ENCODE measurements at places on chromosomes 6 and 20.

DNA sequence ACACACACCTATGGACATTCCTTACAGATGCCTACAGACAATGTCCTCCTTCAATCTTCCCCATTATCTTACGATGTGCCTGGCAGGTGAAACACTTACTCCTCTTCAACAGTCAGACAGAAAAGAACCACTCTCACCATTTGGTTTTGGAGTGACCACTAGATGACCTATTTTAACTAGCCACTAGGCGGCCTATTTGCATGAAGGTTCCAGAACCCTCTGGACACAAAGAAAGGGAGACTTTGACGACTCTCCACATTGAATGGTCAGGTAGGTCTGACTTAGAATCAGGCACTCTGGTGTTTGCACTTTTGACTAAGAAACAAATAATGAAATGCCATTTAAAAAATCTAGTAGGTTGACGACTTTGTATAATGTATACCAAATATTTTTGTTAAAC lies 42.0 kb downstream of the PNLDC1 start:
- DNase-seq: no peak

DNA sequence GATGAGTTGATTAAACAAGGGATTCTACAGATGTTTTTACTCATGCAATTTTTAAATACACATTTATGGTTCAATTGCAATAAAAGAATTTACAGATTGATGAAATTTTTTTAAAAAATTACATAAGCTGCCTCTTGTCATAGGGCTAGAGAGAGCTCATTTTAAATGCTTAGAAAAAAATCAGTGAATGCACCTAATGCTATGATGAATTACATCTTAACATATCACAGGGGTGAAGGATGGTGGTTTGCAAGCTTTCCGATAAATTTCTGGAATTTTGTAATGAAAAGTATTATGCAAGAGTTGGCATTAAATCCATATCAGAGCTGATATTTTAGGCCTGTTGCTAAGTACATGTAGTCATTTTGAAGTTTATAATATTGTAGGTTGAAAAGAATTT lies 29.6 kb downstream of the DSE start:
- DNase-seq: no peak

DNA sequence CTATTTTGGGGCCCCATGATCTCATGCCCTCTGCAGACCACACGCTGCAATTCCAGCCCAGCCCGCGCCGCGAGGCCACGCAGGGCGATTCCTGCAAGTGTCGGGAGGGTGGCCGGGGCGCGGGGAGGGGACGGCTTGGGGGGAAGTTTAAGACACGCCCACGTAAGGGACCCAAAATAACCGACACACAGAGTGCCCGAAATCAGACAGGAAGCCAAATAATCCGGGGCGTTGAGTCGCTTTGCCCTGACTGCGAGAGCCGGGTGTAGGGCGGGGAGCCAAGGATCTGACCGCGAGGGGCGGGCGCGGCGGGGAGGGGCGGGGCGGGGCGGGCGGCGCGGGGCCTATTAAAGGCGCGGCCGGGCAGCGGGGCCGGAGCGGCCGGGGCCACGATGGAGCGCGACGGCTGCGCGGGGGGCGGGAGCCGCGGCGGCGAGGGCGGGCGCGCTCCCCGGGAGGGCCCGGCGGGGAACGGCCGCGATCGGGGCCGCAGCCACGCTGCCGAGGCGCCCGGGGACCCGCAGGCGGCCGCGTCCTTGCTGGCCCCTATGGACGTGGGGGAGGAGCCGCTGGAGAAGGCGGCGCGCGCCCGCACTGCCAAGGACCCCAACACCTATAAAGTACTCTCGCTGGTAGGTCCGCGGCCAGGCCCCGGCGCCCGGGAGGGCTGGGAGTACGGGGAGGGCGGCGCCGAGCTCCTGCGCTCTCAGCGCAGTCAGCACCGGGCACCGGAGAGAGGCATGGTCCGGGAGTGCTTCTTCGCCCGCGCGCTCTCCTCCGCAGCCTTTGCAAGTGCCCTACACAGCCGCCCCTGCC lies at the start of gene ENPP1:
Gene ENPP1 (plus strand): TSS at position 377 of the 816 bp plus-strand sequence. CDS start 16 bp downstream, at position 393.
- peak; percentile 43 for DNase-seq

- DNase-seq: no peak
Measured at GRCh38 chr6:43223175-43223574, 6.1 kb downstream of the DNPH1 start.

- DNase-seq: no peak
Measured at GRCh38 chr6:137216875-137217553, 2.2 kb downstream of the IFNGR1 start.

GRCh38 chr6:66948106-66948505 lies 1241.1 kb upstream of the EYS start:
- DNase-seq: no peak

GRCh38 chr6:24775520-24776058 lies 852 bp downstream of the GMNN start:
- no peak for DNase-seq

GRCh38 chr20:62197801-62198200 lies 15.0 kb downstream of the MTG2 start:
- no peak for DNase-seq

DNA sequence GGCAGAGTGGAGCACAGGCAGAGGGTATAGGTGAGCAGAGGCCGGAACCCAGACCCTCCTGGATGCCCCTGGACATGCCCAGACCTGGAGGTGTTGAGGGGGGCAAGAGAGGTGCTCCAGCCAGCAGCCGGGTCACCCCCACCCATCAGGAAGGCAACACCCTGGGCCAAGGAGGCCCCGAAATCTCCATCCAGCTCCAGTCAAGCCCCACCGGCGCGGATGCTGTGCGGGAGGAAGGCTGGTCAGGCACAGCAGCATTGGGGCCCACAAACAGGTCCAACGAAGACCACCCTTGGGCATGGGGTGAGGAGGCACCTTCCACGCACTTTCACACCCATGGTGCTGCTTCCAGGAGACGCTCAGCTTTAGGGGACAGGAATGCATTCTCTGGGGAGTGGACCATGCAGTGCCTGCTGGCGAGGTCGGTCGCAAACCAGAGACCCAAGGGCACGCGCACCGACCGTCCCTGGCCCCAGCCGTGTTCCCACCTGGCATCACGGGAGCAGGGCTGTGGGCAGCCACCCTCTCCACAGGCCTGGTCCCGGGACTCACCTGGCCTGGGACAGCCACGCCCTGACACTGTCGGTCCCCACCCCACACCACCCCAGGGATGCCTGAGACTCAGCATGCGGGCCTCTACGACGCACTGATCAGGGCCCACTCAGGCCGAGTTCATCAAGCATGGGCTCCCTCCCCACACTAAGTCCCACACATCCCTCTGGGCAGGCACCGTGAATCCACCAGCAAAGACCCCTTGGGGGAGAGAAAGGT lies 43.6 kb upstream of the ZBP1 start:
- no peak for DNase-seq

DNA sequence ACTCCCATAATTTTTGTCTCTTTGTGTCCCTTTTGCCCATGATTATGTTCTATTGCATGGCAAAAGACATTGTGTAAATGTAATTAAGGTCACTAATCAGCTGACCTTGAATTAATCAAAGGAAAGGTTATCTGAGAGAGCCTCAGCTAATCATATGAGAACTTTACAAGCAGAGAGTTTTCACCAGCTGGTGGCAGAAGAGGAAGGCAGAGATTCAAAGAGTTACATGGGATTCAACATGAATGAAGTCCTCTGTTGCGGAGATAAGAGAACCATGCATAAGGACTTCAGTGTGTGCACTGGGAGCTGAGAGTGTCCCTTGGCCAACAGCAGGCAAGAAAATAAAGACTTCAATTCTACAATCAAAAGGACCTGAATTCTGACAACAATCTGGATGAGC lies 494.1 kb upstream of the ARID1B start:
- DNase-seq: no peak

DNA sequence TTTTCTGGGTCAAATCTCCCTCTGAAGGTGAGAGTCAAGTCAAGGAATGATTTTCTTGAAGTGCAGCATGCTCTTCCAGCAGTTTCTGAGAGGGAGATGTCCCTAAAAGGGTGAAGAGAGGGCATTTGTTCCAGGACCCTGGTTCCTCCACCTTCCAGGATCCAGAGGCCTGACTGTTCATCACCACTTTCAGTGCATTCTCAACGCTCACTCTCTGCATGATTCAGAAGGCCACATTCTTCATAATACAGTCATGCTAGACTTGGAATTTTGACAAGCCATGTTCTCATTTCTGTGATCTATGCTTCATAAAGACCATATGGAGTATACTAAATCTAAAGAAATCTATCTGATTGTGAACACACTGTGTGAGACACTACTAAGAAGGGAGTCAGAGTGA lies 85.1 kb downstream of the PDE7B start:
- no peak for DNase-seq

GRCh38 chr6:144661116-144661806 lies 376.1 kb downstream of the UTRN start:
- DNase-seq: peak; percentile 86

DNA sequence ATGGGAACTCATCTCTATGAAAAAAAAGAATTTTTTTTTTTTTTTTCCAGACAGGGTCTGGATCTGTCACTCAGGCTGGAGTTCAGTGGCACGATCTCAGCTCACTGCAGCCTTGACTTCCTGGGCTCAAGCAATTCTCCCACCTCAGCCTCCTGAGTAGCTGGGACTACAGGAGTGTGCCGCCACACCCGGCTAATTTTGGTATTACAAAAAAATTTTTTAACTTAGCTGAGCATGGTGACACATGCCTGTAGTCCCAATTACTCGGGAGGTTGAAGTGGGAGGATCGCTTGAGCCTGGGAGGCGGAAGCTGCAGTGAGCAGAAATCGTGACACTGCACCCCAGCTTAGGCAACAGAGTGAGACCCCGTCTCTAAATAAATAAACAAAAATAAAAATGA lies 7.5 kb downstream of the DEF6 start:
- no peak for DNase-seq

DNA sequence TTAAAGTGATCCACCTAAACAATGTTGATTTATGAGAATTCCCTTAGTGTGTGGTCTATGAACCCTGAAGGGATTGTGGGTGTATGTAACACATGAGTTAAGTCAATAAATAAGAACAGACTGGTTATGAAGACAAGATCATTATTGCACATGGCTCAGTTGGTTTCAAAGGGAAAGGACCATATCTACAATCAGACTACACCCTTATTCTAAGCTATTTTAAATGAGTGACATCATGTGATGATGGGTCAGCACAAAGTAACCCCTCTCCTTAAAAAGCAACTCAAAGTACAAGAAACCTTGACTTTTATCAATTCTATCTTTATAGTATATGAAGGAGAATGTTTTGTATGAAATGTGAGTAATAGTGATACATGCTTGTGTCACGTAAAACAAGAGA lies 15.3 kb upstream of the ZSCAN23 start:
- DNase-seq: no peak

DNA sequence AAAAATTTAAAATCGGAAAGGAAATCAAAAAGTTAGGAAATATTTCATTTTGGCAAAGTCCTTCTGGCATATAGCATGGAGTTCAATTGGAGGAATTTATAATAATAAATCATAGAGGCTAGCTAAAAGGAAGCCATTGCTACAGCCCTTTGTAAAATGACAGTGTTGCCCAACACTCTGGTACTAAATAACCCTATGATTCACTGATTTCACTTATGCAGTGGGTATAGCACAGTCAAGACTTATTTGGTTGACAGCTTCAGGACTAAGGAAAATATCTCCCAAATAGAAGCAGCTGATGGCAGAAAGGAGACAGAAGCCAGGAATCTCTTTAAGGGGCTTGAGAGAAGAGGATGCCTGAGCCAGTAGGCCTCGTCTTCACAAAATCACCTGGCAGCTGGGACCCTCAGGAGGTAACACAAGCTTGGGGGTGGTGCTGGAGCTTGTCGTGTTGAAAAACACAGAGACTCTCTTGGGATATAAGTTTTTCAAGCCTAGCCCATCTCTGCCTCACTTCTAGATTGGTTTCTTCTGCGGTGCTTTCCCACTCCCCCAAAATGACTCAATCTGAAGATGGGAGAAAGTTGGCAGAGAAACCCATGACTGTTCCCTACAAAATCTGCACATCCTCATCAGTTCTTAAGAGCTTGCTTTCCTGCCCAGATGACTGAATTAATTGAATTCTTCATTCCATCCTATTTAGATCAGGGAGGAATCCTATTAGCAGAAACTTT lies 38.4 kb upstream of the EYA4 start:
- DNase-seq: no peak

GRCh38 chr20:10806539-10806938 lies 132.7 kb upstream of the JAG1 start:
- no peak for DNase-seq

DNA sequence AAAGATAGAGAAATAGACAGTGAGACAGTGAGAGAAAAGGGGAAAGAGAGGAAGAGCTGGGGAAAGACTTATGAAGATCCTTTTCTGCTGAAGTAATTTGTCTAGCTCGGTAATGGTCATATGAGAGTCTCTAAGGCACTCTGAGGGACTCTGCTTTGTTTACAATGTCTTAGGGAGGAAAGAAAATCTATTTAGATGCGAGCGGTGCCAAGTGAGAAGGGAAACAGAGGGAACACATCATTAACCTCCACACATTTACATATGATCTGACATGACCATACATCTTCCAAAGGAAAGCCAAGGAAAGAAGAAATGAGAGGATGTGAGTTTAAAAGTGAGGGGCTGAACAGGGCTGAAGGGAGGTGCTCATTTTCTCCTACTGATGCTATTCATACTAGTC lies 862.3 kb upstream of the CITED2 start:
- no peak for DNase-seq

DNA sequence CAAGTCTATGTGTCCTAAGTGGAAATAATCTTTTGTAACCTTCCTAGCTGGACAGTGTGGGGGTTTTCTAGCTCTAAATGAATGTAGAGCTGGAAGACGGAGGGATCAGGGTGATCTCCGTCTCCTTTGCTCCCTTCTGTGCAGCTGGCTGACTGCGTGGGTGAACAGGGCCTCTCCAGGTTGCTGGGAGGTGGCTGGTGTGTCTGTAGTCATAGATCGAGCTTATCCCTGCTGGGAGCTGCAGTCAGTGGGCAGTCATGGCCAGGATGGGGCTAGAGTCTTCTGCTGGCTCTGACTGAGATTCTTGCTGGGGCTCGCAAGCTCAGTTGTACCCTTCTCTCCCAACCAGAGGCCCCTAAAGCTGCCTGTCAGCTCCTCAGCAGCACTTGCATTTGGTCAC lies 6.4 kb downstream of the SEC23B start:
- no peak for DNase-seq

DNA sequence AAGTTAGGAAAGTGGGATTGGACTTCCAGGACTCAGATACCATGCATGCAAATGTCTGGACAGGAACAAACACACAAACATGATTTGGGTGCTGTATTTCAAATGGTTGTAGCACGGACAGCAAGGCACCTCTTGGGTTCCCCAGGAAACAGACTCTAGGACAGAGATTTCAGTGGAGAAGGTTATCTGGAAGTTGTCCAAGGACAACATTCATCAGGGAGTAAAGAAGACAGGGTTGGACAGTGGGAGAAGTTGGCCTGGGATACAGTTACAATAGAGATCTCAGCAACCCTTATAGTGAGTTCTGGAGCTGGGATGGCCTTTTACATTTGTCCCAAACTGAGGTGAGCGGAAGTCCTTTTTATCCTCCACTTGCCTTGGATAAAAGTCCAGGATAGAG lies 19.8 kb upstream of the TINAG start:
- no peak for DNase-seq

DNA sequence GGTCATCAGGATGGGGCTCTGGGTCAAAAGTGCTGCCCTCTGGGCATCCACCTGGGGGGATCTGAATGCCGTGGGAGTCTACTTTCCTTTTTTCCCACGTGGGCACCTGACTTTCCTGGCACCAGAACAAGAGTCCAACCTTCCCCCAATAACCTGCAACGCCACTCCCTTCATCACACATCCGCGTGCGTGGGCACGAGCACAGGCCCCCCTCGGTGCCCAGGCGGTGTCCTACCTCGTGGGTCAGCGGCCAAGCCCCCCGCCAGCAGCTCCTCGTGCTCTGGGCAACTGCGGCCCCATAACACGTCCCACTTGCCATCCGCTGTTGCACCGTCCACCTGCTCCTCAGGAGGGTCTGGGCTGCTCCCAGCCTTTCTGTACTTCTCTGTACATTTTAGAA lies 87.0 kb downstream of the YTHDF1 start:
- no peak for DNase-seq
